ENCODE measurements at places on chromosomes 3 and 15.
A peak's percentile ranks its signal among the peaks of the same experiment; 100 is the strongest.

DNA sequence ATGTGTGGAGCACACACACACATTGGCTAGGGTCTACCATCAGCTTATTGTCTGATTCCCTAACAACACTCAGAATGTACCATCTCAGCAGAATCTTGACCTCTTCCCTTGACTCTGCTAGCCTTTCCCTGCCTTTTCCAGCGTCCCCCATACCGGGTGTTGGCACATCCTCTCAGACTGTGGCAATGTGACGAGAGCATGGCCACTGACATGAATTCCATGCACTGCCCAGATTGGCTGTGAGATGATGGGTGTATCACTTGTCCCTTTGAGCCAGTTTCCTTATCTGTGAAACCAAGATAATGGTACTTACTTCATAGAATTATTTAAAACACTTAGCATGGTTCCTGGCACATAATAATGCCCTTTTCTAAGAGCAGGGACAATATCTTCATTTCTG lies 60.3 kb upstream of the EIF1B start:
- no peak for DNase-seq

- DNase-seq: no peak
Observed at GRCh38 chr3:25748189-25748588, 35.1 kb downstream of the NGLY1 start.

DNA sequence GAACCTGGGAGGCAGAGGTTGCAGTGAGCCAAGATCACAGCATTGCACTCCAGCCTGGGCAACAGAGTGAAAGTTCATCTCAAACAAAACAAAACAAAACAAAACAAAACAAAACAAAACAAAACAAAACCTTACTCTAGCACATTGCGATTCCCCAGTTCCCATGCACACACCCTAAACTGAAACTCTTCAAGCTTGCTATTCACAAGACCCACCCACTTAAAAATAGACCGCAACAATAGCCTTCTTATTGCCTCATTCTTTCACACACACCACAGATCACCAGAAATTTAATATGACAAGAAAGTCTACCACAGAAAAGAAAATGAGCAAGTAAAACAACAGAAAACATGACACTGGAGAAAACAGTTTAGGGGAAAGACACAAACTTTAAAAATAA lies 598.4 kb downstream of the FHIT start:
- no peak for DNase-seq

- no peak for DNase-seq
Observed at GRCh38 chr3:185328324-185329004, 34.5 kb upstream of the MAP3K13 start.

DNA sequence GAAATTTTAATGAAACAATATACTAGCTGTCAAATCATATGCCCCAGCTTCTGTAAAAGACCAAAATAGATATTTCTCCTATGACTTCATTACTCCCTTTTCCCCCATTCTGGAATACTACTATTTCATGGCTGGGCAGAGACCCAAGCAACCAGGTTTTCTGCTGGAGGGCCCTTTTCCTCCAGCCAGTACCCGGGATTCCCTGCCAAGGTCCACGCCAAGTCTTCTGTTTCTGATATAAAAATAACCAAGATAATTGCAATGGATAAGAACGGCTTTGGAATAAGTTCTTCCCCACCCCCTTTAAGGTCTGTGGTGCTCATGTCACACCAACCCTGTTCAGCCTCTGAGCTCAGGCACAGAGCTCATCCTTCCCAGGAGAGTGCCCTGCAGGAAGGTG lies 17.2 kb upstream of the NMNAT3 start:
- no peak for DNase-seq

DNA sequence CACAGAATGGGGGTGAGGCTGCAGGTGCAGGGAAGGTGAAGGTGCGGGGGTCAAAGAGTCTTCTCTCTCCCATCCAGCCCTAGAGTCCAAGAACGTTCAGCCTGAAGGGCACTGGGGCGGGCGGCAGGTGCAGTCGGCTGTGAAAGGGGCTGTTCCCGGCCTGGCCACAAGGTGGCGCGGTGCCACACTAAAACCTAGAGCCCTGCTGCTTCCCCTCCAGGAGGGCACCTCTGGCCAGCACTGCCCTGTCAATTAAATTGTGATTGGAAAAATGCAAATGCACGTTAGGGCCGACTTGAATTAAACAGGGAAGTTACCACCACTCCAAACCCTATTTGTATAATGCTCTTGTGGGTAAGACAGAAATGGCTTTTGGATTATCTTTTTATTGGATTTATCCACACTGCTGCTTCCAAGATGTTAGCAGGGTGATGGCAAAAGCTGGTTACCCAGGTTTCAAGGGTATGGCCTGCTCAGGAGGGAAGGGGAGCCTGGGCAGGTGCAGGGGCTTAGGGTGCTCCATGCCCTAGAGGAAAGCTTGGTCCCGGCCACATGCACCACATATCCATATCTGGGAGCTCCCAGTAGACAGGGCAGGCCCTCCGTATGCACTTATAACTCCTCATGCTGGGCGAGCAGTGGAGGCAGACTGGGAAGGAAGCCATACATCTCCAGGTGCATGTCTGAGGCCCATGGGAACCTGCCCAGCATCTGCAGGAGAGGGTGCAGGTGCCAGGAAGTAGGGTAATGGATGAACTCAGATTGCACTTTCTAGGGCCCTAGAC lies 119.8 kb downstream of the ADCY5 start:
- peak; percentile 66 for DNase-seq

DNA sequence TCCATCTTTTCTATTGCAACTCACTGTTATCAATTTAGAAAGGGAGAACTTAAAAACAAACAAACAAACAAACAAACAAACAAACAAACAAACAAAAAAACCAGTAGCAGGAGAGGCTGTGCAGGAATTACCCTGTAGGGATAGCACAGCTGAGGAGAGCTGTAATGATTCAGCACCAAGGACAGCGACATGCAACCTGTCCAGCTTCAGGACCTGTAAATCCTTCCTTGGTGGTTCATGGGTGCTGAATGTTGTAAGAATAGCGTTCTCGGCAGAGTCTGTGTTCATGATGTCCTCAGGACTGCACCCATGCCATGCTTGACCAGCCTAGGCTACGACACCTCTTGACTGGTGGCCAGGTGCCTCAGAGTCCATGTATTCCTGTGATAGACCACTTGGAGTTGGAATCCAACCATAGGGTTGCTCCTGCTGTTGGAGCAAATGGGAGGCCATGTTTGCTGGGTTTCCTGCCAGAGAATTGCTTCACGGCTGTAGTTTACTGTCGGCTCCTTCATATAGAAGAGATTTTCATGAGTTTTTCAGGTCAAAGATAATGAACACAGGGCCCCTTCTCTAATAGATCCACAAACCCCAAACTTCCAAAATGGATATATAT lies 65.9 kb downstream of the CACNA2D3 start:
- no peak for DNase-seq

DNA sequence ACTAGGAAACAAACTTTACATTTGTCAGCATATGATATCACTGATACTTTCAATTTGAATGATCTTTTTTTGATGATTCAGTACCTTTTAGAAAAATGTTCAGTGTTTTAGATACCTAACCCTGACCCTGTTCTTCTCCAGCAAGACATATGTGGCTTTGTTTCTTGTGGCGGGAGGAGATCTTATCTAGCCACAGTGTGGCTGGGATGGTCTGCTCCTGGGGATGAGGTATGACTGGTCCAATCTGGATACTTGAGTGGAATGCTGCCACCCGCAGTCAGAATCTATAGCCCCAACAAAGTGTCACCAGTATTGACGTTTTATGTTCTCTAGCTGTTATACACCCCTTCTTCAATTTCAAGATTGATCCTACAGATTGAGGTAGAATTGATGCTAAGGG lies 439.0 kb upstream of the GOLIM4 start:
- DNase-seq: no peak

DNA sequence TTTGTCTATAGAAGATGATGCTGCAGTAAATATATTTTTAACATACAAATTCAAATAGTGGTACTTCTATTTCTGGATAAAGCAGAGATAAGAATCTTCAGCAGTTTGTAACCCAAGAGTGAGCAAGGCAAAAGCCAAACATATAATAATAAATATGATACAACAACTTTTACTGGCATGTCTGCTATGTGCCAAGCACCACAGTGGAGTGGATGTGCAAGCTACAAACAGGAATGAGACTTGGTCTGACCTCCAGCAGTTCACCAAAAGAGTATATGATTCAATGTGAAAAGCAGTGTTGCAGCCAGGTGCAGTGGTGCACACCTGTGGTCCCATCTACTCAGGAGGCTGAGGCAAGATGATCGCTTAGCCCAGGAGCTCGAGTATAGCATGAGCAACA lies 395.6 kb downstream of the EPHB1 start:
- no peak for DNase-seq

- DNase-seq: no peak
Observed at GRCh38 chr3:65238652-65239051, 550.9 kb upstream of the ADAMTS9 start.

- DNase-seq: no peak
Observed at GRCh38 chr3:139377378-139377777, 12.1 kb downstream of the COPB2 start.

DNA sequence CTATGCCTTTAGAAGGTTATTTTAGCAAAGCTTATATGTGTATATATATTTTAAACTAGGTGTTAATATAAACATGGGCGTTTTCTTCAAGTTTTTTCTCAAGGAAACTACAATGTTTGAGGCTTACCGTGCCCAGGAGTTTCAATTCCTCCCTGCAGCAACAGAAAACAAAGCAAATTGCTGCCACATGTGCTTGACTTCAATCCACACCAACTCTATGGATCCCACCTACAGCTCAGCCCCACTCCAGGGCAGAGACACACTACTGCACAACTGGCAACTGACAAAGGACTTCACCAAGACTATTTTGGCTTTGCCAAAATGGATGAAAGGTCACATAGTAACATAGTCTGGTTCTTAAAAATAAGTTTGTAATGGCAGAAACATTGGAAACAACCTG lies 346.6 kb downstream of the ERC2 start:
- no peak for DNase-seq

DNA sequence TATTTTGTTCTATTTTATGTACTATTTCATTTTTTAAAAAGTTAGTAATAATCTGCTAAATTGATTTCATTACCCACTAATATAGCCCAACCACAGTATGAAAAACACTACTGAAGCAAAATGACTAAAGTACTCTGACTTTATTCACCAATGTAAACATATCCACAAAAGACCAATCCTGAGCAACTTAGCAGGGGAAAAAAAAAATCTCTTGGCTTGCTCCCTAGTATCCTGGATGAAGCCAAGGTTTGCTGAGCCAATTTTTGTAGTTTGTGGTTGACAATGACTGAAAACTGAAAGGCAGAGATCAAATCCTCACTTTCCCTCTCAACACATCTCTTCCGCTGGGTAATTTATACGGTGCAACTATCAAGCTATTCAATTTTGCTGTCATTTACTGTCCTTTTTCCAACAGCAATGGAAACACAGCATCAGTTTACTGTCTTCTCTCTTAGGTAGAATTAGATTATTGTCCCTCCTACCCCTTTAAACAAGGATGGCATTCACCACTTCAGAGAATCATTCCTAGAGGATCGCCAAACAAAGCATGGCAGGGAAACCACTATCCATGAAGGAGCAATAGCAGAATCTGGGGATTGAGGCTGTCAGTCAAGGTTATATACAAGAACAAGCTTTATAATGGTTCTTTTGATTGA lies 149.7 kb downstream of the THRB start:
- no peak for DNase-seq

- no peak for DNase-seq
Observed at GRCh38 chr15:91498046-91498748, 355.3 kb upstream of the SLCO3A1 start.

- DNase-seq: no peak
Observed at GRCh38 chr3:75886971-75887526, 101.7 kb upstream of the ZNF717 start.

DNA sequence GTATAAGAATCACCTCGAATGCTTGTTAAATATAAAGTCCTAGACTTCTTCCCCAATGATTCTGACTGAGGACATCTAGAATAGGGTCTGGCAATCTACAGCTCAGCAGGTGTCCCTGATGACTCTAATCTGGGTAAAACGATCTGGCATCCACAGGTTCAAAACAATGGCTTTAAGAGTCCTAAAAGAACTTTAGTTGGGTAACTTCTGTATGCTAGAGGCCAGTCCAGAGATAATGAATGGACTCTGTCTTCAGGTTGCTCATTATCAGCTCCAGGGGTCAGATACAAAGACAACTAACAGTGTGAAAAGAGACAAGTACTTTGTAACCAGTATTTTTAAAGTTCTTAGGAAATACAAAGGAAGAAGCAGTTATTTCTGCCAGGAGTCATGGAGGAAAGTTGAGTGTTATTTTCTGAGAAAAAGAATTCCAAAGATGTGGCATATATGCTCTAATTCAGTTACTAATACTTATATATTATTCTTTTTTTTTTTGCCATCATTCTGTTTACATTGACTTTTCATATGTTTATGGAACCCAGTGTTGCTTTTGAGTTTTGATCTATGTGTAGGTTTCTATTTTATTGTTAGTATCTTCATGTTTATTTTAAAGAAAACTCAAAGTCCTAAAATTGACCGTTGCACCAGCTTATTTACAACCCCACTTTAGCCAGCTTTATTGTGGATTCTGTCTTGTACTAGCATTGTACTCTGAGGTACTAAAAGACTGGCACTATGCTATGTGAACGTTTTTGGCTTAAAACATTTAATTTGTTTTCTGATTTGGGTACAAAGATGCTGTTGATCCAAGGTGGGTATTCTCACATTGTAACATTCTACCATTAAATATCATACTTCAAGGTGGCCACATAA lies 3.1 kb upstream of the GPR15 start:
- DNase-seq: no peak

DNA sequence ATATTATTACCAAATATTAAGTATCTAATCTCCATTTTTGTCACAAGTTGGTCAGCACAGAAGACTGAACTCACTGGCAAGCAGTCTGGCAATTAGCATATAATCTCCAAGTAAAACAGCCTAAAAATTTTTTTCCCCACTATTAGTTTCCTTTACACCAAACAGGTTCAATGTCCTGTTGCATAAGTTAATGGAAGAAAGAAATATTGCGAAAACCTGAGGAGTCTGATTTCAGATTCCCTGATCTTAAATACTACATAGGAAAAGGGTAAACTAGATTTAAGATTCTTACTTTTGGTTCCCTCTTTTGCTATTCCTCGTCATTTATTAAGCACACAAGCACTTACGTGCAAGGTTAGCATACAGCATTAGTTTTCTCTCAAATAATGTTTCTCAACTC lies 133.2 kb upstream of the PLXND1 start:
- no peak for DNase-seq

GRCh38 chr3:9820946-9821345 lies 10.9 kb downstream of the TTLL3 start:
- no peak for DNase-seq

- no peak for DNase-seq
Observed at GRCh38 chr3:127491909-127492308, 98.6 kb downstream of the TPRA1 start.
